Natural killer cell treated with Interleukin-12 subunit alpha and Interleukin-12 subunit beta and Interleukin-15 and Interleukin-18, amount 100 ng/mL, for 72 hours (primary cell): ENCODE measurements at places on chromosomes 5 and 9. TPM values are rescaled to one million over a fixed set of nuclear protein-coding genes. Genes with fewer than 3 reads are reported as not detected.

The PTTG1 gene
- 139 TPM for total RNA-seq

DNA sequence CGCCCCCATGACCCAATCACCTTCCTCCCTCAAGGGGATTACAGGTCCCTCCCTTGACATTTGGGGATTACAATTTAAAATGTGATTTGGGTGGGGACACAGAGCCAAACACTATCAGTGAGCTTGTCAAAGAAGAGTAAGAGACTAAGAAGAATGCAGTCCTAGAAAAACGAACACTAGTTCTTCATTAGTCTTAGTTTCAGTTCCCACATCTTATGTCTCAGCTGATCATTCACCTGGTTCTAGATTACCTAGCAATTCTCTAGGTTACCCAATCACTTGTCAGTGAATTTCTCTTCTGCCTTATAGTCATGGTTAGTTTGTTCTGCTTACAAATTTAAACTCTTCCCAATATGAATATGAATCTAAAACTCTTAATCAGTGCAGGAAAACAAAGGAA lies 251.5 kb downstream of the COX7C start:
- no peak for DNase-seq

DNA sequence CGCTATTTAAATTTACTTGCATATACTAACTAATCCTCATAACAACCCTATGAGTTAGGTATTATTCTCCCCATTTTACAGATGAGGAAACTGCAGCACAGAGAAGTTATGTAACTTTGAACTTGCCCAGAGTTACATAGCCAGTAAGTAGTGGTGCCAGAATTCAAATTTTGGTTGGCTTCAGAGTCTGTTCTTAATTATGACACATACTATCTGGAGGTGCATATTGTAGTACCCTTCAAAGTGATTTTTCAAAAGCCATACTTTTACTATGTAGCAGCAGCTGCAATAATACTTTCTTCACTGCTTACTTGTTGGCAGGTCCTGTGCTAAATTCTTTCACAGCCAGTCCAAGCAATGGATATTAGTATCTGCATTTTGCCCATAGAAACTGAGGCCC lies 16.4 kb downstream of the MAN2A1 start:
- no peak for DNase-seq

GRCh38 chr9:4042231-4042630 lies 257.6 kb downstream of the GLIS3 start:
- DNase-seq = no peak

DNA sequence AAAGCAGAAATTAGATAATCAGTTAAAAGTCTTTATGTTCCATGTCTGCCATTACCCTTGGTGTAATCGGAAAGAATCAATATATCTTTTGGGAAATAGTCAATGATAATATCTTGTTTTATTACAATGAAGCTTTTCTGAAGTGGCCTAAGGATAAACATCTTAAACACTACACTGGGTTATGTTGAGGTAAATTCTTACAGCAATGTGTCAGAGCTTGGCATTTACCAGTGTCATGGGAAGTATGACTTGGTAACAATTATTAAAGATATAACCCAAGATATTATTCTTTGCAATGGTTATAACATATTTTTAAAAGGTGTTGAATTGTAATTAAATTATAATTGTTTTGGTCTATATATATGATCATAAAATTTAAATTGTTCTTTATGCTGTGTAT lies 84.7 kb downstream of the CFAP95 start:
- DNase-seq = no peak

- DNase-seq = no peak
Measured at GRCh38 chr5:137619191-137619870, 116.6 kb downstream of the KLHL3 start.

GRCh38 chr9:115495052-115495635 lies 377.2 kb upstream of the TNC start:
- DNase-seq = no peak
